Fibroblast of skin of left biceps (primary cell): ENCODE measurements at places on chromosomes 4 and X.
A peak's percentile ranks its signal among the peaks of the same experiment; 100 is the strongest.

DNA sequence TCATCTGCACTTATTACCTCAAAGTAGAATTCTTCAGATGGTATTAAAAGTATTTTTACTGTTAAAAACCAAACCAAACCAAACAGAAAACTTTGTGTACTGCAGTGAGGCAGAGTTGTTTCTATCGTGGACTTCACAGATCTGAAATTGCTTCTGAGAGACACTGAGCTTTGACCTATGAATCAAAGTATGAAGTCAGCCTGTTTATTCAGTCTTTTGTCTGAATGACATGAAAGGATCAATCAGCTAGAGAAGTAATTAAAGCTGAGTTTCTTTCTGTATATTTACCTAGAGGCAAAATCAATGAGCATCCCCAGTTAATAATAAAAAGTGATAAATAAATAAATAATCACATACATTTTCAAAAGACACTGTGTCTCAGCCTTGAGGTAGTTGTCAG, 2121.0 kb downstream of the PCDH7 start:
- no peak for DNase-seq

- DNase-seq: no peak
Measured at GRCh38 chrX:31245714-31246113, 173.9 kb upstream of the FTHL17 start.

DNA sequence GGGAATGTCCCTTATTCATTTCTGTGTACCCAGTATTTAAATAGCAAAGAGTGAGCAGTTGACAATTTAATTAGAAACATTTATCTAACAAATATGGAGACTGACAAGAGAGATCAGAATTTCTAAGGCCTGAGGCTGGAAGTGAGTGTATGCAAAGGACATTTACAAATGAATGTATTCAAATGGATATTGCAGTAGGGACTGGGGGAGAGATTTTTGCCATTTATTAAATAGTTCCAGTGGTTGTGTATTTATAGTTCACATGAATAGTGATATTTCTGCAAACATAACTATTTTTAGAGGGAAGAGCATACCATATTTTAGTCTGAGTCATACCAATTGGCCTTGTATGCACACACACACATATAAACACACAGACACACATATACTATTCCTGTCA, 592.4 kb downstream of the GLUD2 start:
- DNase-seq: peak; percentile 13

GRCh38 chr4:111676533-111676932, 468.7 kb upstream of the FAM241A start:
- no peak for DNase-seq

DNA sequence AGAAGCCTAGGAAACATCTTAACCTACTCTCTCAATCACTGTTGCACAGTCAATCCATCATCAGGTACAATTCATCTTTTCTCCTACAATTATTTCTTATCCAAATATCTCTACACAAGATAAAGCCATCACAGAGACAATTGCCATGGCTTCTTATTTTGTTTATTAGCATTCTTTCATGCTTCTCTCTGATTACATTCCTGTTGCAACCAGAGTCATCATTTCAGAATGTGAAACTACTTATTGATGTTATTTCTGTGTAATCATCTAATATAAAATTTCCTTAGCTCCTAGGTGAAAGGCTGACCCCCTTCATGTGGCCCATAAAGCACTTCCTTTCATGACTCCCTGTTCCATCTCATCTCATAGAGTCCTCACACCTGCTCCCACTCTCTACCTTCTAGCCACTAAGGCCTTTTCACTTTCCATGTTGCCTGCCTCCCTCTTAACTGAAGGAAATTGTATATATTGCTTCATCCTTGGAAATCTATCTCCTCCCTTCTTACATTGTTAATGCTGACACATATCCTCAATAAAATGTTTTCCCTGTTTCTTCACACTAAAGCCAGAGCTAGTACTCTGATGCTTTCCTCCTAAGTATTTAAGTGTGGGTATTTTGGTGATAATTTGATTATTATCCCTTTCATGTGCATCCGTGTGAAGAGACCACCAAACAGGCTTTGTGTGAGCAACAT, 829.9 kb downstream of the FAT4 start:
- no peak for DNase-seq

DNA sequence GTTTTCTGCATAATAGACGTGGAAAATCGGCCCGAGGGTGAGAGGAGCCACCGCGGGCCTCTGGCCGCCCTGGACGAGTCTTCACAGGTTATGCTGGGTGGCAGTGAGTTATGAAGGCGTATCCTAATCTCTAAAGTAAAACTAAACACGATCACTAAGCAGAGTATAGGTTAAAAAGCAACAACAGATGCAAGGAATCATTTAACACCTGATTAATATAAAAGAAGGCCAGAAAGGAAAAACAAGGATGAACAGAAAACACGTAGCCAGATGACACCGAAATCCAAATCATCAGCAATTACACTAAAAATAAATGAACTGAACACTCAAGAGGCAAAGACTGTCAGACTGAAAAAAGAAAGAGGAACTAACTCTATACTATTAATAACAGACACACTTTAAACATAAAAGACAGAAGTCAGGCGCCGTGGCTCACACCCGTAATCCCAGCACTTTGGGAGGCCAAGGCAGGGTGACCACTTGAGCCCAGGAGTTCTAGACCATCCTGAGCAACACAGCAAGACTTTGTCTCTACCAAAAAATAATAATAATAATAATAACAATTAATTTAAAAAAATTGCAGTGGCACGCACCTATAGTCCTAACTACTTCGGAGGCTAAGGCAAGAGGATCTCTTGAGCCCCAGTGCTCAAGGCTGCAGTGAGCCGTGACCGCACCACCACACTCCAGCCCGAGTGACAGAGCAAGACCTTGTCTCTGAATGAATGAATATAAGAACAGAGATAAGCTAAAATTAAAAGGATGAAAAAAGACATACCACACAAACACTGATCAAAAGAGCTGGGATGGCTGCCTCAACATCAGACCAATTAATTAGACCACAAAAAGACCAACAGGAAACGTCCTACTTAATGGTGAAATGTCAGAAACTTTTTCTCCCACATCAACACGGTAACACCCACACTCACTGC, 30.0 kb downstream of the CTBP1 start:
- DNase-seq: no peak

- no peak for DNase-seq
Measured at GRCh38 chr4:65089666-65090065, 580.6 kb downstream of the EPHA5 start.

- DNase-seq: no peak
Measured at GRCh38 chr4:2689825-2690700, 66.1 kb downstream of the TNIP2 start.

GRCh38 chr4:151427266-151427665, 18.3 kb downstream of the FHIP1A start:
- DNase-seq: no peak

DNA sequence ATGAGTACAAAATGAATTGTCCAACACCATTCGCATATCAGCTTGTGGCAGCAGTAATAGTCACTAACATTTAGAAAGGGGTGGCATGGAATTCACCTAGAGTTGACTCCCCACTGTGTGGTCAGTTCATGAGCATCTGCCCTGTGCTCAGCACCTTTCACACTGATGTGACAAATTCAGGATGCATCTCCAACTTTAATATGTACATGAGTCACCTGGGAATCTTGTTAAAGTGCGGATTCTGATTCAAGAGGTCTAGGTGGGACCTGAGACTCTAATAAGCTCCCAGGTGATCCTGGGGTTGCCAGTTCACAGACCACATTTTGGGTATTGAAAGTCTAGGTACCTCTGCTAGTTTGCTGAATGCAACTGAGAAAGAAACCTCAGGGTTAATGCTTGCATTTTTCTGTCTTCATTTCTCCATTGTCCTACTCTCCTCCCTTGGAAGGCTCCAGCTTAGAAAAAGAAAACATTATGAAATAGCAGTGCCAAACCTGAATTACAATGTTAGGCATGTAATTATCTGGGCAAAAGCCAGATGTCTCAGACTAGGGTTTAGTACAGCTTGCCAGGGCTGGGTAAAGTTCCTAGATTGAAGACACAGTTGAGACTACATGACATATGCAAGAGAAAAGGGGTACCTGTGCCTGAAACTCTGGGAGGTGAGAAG, 32.7 kb downstream of the TMSB4X start:
- no peak for DNase-seq

DNA sequence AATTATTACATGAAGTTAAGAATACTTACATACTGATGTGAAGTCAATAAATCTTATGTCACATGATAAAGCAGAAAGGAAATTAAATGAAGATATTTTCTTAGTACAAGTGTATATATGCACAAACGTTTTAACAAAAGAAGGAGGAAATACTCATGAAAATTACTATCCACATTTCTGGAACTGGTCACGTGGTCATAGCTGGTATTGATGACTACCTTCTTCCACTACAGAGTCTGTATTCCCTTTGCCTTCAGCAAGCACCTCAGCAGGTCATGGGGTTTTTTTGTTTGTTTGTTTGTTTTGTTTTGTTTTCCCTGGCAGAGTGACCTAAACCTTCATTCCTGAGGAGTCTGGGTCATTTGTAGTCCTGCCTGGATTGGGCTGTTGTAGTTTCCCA, 174.9 kb upstream of the BANK1 start:
- no peak for DNase-seq

GRCh38 chr4:2220016-2220630, 21.8 kb downstream of the HAUS3 start:
- peak; percentile 25 for DNase-seq

GRCh38 chr4:73978886-73979285, 2.9 kb downstream of the PF4 start:
- peak; percentile 60 for DNase-seq

DNA sequence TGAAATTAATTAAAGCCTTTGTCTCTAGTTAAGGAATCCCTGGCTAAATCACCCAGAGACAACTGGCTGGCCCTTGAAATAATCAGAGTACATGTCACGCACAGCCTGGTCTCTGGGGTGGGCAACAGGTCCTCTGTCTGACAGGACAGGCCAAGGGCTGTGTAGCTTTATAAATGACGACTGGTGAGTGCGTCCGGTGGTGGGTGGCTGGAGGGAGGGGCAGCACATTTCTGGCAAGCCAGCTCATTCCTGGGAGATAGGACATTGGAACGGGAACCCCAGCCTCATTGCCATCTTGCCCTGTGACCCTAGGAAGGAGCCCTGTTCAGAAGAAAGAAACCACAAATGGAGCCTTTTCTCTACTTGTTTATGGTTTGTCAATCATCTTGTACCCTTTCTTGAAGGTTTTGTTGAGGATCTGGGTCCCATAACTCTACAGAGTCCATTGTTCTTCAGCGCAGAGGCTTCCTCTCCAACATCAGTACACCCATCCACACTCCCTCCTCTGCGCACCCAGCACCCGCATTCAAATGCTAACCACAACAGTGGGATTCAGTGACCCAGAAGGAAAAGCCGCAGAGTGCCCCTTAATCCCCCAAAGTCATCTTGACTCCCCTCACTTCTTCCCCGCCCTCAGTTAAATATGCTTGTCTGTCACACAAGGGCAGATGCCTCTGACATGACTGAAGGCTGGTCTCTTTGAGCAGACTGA, 368.1 kb downstream of the UNC5C start:
- no peak for DNase-seq

GRCh38 chr4:80731436-80731835, 299.1 kb upstream of the BMP3 start:
- DNase-seq: no peak

DNA sequence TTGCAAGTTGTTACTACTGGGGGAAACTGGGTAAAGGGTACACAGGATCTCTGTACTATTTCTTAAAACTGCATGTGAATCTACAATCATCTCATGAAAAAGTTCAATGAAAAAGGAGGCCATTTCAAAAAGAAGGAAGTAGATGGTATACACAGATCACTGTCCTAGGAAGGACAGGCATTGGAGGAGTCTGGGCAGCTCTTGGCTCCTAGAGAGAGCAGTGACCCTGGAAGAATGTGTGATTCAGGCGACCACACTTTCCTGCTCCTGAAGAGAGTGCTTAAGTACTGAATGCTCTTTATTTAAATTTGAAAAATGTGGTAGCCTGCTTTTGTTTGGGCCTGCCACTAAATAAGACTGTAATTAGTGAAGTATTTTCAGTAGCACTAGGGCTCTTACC, 318.1 kb upstream of the CASK start:
- DNase-seq: no peak

GRCh38 chr4:179698321-179698720, 2256.1 kb upstream of the AGA start:
- DNase-seq: no peak

GRCh38 chr4:1237981-1238675, 10.8 kb downstream of the CTBP1 start:
- no peak for DNase-seq

DNA sequence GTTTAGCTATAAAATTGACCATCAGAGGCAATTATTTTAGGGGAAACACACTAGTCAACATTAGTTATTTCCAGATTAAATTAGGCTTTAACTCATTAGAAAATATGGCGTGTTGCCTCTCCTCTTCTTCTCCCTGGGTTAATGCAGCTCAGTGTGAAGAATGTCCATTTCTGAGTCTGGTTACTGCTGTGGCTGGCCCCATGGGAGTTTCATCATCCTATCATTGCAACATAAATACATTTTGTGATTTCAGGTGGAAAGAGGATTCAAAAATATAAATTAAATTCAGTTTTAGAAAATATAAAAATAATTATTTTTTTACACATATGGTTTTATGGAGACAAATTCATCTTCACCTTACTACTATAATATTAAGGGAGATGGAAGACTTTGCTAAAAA, 288.5 kb upstream of the ARSJ start:
- no peak for DNase-seq

- DNase-seq: no peak
Measured at GRCh38 chr4:146847345-146847744, 98.3 kb downstream of the TTC29 start.

GRCh38 chr4:38819569-38819968, 15.0 kb upstream of the TLR1 start:
- no peak for DNase-seq

GRCh38 chrX:42955349-42955748, 177.4 kb upstream of the PPP1R2C start:
- no peak for DNase-seq

DNA sequence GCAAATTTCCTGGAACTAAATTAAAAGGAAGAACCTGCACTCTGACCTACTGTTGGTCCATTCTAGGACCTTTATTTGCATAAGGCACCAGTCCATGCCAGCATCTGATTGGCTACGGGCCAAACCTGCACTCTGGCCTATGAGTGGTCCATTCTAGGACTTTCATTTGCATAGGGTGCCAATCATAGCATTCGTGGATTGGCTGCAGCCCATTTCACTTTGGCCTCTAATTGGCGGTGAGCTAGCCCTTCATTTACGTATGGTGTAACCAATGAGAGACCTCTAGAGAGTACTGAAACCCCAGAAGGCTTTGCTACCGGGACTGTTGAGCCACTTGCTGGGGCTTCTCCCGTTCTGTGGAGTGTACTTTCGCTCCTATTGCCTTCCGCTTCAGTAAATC, 6.1 kb upstream of the RNF175 start:
- DNase-seq: no peak
